ENCODE measurements at places on chromosomes 7 and 10.

- no peak for DNase-seq
Measured at GRCh38 chr7:38518541-38518940, 112.6 kb downstream of the AMPH start.

DNA sequence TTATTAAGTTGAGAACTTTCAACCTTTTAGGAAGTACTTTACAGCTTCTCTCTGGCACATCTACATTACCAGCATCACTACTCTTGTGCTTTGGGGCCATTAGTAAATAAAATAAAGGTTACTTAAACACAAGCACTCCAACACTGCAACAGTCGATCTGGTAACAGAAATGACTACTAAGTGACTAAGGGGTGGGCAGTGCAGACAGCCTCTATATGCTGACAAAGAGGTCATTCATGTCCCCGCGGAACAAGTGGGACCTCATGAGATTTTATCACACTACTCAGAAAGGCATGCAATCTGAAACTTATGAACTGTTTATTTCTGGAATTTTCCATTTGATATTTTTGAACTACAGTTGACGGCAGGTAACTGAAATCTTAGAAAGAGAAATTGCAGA lies 111.3 kb upstream of the DNAJB12 start:
- no peak for DNase-seq

GRCh38 chr7:42107484-42108240 lies 129.3 kb downstream of the GLI3 start:
- DNase-seq = no peak

- no peak for DNase-seq
Measured at GRCh38 chr7:44976040-44976745, 2.6 kb downstream of the MYO1G start.

DNA sequence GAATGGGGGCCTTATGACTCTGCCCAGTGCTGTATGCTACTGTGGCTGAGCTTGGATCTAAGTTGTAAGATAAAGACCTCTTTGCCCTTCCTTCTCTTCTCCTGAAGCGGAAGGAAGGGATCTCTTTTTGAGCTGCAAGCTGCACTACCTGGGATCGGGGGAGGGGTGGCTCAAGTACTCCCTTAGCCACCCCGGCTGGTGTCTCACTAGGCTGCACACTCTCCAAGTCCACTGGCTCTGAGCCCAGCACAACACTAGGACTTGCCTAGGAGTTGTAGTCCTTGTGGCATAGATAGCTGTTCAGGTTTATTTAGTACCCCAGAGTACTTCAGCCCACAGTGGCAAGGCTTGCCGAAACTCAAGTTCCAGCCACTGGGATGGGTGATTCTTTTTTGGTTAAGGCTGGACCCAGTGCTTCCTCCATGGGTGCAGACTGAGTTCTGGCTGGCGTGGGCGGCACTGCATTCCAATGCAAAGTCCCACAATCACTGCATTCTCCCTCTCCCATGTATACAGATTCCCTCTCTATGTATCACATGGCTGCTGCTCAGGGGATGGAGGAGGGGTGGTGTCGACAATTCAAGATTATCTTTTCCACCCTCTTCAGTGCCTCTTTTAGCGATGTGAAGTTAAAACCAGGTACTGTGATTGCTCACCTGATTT lies 76.2 kb upstream of the SLC25A13 start:
- no peak for DNase-seq

DNA sequence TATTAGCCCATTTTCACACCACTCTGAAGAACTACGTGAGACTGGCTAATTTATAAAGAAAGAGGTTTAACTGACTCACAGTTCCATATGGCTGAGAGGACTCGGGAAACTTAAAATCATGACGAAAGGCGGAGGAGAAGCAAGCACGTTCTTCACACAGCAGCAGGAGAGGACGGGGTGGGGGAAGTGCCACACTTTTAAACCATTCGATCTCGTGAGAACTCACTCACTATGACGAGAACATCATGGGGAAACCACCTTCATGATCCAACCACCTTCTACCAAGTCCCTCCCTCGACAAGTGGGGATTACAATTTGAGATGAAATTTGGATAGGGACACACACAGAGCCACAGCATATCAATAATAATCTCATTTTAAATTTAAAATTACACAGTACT lies 80.2 kb downstream of the VWDE start:
- no peak for DNase-seq

Data from NCI-H774 (cell line).